ENCODE measurements at places on chromosomes 16 and 17.

GRCh38 chr16:84963066-84963465 lies 48.3 kb downstream of the ZDHHC7 start:
- no peak for DNase-seq

DNA sequence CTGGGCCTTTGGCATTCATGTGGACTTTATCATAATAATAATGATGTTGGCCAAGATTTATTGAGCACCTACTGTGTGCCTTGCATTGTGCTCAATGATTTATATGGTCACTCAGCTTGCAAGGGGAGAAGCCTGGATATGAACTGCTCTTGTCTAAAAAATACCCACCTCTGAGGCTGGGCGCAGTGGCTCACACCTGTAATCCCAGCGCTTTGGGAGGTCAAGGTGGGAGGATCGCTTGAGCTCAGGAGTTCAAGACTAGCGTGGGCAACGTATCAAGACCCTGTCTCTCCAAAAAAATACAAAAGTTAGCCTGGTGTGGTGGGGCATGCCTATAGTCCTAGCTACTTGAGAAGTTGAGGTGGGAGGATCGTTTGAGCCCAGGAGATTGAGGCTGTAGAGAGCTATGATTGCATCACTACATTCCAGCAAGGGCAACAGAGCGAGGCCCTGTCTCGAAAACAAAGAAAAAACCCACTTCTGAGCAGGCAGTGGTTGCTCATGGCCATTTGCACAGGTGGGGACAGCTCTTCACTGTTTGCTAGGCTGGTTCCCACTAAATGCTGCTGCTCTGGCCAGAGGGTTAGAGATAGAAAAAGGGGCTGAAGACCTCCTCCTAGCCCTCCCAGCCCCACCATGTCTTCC lies 4.3 kb upstream of the ADGRG1 start:
- DNase-seq: no peak

GRCh38 chr16:3478242-3478925 lies 16.9 kb downstream of the C16orf90 start:
- no peak for DNase-seq

- peak; percentile 26 for DNase-seq
Observed at GRCh38 chr16:13120557-13120956, 219.2 kb downstream of the SHISA9 start.

DNA sequence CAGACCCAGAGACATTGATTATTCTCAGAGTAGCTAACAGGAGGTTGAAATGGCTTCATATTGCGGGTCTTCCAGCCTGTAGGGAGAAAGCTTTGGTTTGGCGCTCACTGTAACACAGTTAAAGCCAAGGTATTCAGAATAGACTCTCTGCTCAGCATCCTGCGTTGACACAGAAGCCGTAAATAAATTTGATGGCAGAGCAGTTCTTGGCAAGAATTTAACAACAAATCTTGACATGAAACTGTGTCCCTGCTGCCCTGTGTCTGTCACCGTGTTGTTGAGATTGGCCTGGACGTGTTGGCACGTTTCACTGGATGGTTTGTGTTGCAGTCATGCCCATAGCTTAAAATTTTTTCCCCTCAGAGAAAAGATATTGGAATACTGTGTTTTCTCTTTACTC lies 359.6 kb downstream of the SNX29 start:
- DNase-seq: no peak

DNA sequence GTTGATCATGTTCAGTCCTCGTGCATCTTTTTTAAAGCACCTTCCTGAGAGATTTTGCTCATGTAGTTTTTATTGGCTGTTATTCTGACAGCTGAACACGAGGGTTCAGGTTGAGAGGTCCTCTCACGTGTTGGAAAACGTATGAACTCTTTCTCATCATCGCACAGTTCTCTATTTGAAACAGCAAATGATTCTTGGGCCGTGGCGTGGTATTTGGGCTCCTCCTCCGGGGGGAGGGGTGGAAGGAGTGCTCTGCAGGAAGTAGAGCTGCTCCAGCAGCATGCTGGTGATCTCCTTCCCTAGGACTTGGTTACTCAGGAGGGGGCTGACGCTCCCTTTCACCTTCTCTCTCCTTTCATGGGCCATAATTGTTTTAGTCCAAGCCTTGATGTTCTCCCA lies 70.4 kb downstream of the KSR1 start:
- DNase-seq: peak; percentile 54

DNA sequence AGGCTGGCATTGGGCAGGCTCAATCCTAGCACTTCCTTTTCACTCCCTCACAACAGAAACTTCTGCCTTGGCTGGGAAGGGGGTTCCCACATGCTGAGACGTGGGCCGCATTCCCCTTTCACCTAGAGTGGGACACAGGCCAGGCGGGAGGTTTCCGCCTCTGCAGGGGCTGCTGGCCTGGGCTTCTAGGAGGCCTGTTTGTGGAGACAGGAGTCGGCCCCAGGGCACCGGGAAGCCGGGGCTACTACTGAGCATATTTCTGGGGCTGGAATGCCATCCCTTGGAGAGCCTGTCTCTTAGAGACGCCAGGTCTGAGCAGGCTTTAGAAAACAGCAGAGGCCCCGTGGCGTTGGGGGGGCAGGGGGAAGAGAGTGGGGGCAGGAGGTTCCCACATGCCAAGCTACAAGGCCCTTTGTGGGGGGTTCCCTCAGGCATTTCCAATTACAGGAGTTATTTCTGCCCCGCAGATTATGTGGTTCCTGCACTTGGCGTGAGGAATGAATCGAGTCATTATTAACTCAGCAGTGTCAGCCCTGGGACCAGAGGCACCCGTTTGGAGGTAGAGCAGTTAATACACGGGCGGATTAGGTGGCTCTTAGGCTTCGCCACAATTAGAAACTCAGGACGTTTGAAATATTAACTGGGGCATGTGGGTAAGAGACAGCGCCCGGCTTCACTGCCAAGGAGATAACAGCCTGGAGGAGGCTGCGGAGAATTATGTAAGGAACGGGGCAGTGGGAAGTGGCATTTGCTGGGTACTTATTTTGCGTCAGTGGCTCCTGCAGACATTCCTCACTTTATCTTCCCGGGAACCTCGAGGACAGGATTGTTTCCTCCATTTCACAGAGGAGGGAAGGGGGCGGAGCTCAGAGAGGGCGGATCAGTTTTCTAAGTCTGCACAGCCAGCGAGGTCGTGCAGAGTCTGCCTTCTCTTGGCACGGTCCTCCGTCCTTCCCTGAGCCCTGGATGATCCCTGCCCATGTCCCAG lies 162.5 kb downstream of the MAF start:
- peak; percentile 23 for DNase-seq

- no peak for DNase-seq
Observed at GRCh38 chr17:66467766-66468165, 165.4 kb downstream of the PRKCA start.

- DNase-seq: no peak
Observed at GRCh38 chr17:67030641-67031040, 13.7 kb upstream of the CACNG1 start.

GRCh38 chr17:63446753-63447470 lies 806 bp upstream of the CYB561 start:
- DNase-seq: peak; percentile 72

All from iPS-NIHi11 (cell line).